ENCODE measurements at places on chromosomes 3 and 15. TPM values are rescaled to one million over a fixed set of nuclear protein-coding genes. Genes with fewer than 3 reads are reported as not detected.

The GOLGA8T gene
- total RNA-seq: 0.20 TPM

The SLC12A1 gene
- not detected for total RNA-seq

DNA sequence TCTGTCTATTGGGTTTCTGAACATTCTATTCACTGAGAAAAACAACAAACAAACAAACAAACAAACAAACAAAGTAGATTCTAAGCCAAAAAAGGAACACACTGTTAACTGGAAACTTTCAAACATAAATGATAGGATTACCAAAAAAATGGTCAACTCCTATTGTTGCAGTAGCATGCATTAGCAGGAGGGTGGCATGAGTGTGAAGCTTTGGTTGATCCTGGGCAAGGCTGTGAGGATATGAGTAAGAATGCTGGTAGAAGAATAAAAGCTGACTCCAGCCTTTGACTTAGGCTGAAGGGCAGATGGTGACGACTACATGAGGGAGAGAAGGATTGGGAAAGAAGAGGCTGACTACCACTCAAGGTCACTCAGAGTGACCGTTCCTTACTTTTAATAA lies 810.3 kb downstream of the VGLL3 start:
- no peak for DNase-seq

GRCh38 chr15:70125605-70126004 lies 27.9 kb upstream of the TLE3 start:
- no peak for DNase-seq

DNA sequence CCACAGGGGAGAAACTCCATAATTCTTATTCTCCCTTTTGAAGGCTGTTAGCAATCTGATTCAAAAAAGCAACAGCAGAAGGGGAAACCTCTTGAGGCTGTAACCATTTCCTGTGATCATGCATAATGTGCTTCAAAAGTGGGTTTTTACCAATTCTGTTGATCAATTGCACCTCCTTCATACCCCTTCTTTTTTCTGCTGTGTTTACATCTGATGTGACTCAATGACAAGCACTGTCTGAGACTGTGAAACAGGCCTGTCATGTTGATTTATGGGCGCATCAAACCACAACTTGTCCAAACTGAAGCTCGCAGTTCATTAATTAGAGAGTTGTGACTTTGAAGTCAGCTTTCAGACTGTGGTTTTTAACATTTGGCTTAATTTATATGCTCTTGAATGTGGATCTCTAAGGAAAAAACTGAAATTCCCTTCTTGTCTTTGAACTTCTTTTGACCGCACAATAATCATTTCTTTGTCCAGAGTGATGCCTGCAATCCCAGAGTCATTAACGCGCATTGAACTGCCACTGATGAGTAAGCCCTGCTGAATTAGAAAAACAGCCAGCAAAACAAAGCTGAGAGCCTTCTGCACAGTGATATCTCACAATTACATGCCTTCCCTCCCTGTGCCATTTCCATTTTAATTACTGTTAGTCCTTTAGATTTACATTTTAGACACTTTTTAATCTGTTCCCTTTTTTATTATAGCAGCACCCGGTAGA lies 532.8 kb downstream of the FOXP1 start:
- DNase-seq: no peak

The TXNRD3 gene
- total RNA-seq: 12.7 TPM

The ISG20 gene
- total RNA-seq: 8.0 TPM

DNA sequence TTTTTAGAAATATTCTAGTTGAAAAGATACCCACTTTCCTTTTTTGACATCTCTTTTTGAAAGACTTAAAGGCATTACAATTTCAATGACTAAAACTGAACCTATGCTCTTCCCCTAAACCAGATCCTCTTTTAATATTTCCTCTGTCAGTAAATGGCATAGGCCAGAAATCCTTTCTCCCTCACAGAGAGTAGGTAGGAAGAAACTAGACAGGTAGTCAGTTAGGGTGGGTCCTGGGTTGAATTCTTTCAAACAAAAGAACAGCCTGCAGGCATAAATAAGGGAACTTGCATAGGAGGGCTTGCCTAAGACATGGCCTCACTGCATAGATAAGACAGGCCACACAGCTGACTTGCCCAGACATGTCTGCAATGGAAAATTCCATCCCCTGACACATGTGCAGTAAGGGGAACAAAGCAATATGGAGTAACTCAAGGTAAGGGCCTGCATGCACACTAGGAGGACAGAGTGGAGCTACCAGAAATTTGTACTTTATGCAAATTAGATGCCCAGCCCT lies 23.1 kb downstream of the PLSCR5 start:
- no peak for DNase-seq

DNA sequence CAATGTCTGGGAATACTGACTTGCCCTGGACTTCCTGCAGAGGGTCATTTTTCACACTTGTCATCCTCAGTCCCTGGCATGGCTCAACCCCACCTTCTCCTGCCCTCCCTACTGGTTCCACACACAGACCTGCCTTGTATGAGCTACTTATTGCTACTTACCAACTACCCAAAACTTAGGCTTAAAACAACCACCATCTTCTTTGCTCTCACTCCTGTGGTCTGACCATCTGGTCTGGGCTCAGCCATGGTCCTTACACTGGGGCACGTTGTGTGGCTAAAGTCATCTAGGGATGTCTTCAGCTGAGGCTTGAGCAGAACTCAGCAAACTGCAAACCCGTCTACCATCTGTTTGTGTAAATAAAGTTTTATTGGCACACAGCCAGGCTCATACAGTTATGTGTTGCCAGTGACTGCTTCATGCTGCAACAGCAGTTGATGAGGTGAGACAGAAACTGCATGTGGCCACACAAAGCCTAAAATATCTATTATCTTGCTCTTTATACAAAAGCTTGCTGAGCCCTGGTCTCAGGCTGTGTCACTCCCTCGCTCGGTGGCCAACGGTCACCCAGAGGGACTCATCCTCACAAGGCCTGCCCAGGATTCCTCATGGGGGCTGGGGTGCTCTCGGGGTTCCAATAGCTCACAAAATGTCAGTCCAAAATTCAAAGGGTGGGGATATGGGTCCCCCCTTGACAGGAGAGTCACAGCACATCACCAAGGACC lies 43.5 kb downstream of the KLF15 start:
- no peak for DNase-seq

DNA sequence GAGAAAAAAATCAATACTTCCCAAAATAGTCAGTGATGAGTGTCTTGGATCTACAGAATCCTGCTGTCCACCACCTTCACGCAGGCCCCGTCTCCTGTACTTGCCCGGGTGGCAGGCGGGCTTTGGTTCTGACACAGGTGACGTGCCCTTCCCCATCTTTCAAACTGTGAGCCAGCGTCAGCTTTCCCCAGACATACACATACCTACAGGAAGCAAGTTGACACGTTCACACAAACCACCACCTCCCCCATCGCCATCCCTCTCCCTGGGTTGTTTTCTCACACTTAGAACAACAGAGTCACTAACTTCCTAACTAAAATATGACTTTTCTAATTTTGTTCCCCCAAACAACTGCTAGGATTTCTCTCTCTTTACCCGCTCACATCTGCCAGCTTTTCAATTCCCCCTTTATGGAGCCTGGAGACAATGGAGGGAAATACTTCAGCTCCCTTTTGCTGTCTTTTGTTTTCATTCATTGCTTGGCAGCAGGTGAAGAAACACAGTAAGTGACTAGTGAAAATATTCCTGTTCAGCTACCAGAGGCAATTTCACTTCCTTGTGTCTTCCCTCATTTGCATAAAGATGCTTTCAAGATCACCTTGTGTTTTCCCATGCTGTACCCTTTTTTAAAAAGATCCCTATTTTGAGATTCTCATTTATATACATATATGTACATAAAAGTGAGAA lies 248.3 kb downstream of the SLCO3A1 start:
- no peak for DNase-seq

The PLD1 gene
- 81.0 TPM for total RNA-seq

Data from pulmonary artery endothelial cell (primary cell).